Fibroblast of villous mesenchyme (primary cell): ENCODE measurements at places on chromosomes 3 and 15. TPM values are rescaled to one million over a fixed set of nuclear protein-coding genes. Genes with fewer than 3 reads are reported as not detected.
A peak's percentile ranks its signal among the peaks of the same experiment; 100 is the strongest.

The MELTF gene
- total RNA-seq: 4.7 and 5.2 TPM in 2 replicates

The ARRDC4 gene
- 11.7 and 18.4 TPM in 2 replicates for total RNA-seq

The CFAP100 gene
- not detected in 2 replicates for total RNA-seq

The IGSF10 gene
- total RNA-seq: 0.97 and 2.2 TPM in 2 replicates

- DNase-seq: peak; percentile 8
Observed at GRCh38 chr3:110598847-110599490, 472.6 kb upstream of the NECTIN3 start.

- DNase-seq: no peak
Observed at GRCh38 chr3:194967151-194968117, 281.8 kb downstream of the FAM43A start.

GRCh38 chr3:147645761-147646160 lies 236.6 kb downstream of the ZIC1 start:
- no peak for DNase-seq

- no peak for DNase-seq
Observed at GRCh38 chr15:78368651-78369050, 28.5 kb downstream of the CRABP1 start.
